ENCODE measurements at places on chromosomes 6 and 20. TPM values are rescaled to one million over a fixed set of nuclear protein-coding genes. Genes with fewer than 3 reads are reported as not detected.

ZNF343 gene
- 18.4 TPM for total RNA-seq

SYNGAP1 gene
- 12.5 TPM for total RNA-seq

EDN3 gene
- total RNA-seq: 0.96 TPM

TAAR2 gene
- total RNA-seq: not detected

TLDC2 gene
- not detected for total RNA-seq

CDH26 gene
- total RNA-seq: 1.6 TPM

ZNFX1 gene
- total RNA-seq: 36.7 TPM

CCM2L gene
- total RNA-seq: 4.6 TPM
